ENCODE measurements at places on chromosomes 6 and 20.

- no peak for DNase-seq
Measured at GRCh38 chr6:154301086-154301625, 55.4 kb downstream of the IPCEF1 start.

- no peak for DNase-seq
Measured at GRCh38 chr20:48154040-48154765, 368.9 kb upstream of the SULF2 start.

- no peak for DNase-seq
Measured at GRCh38 chr6:73691512-73691911, 4.5 kb upstream of the CD109 start.

DNA sequence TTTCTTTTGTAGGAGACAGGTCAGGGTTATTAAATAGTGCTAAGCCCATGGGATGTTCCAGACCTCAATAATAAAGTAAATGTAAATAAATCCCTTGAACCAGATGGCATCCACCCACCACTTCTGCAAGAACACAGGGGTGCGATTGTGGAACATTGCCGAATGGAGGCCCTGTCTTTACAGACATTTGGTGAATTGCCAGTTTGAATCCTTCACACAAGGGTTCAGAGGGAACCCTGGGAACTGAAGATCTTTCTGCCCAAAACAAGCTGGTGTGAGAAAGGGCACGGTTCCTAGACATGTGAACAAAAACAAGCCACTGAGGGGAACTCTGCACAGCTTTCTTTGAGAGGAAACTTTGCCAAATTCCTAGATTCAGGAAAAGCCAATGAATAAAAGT is 30.2 kb upstream of the RNF8 start:
- DNase-seq = peak; percentile 52

DNA sequence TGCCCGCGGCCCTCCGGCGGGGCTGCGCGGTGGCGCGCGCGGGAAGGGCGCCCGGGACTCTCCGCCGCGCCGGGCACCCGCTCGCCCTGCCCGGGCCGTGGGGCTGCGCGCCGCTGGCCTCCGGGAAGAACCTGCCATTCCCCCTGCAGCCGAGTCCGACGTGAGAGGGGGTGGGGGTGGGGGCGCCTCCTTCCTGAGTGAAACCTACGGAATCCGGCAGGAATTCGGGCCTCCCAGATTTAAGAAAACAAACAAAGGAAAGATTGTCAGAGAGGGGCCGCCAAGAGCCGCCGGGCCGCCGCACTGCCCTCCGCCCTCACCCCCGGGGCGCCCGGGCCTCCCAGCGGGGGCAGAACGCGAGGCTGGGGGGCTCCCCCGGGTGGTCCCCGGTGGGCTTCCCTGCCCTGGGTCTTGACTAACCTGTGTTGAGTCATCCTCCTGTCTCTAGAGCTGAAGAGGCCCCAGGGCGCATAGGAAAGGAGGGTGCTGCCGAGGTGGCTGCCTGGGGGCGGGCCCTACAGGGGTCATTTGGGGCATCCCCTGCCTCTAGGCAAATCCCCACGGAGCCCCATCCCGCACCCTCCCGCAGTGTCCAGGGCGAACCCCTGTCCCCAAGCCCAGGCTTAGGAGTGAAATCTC is 42.2 kb upstream of the FOXP4 start:
- DNase-seq = no peak

DNA sequence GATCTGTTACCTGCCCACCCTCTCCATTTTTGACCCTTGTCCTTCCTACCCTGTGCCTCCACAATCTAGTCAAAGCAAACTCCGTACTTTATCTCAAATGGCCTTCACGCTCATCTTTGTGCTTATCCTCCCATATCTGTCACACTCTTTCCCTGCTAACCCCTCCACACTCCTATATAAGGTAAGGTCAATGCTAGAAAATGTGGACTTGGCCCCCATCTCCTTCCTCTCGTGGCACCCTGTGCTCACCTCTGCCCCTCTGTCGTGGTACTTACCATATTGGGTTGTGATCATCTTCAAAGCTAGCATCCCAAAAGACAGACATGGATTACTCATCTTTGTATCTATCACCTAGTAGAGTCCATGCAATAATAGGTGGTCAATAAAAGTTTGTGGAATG is 127.6 kb upstream of the FOXQ1 start:
- no peak for DNase-seq

DNA sequence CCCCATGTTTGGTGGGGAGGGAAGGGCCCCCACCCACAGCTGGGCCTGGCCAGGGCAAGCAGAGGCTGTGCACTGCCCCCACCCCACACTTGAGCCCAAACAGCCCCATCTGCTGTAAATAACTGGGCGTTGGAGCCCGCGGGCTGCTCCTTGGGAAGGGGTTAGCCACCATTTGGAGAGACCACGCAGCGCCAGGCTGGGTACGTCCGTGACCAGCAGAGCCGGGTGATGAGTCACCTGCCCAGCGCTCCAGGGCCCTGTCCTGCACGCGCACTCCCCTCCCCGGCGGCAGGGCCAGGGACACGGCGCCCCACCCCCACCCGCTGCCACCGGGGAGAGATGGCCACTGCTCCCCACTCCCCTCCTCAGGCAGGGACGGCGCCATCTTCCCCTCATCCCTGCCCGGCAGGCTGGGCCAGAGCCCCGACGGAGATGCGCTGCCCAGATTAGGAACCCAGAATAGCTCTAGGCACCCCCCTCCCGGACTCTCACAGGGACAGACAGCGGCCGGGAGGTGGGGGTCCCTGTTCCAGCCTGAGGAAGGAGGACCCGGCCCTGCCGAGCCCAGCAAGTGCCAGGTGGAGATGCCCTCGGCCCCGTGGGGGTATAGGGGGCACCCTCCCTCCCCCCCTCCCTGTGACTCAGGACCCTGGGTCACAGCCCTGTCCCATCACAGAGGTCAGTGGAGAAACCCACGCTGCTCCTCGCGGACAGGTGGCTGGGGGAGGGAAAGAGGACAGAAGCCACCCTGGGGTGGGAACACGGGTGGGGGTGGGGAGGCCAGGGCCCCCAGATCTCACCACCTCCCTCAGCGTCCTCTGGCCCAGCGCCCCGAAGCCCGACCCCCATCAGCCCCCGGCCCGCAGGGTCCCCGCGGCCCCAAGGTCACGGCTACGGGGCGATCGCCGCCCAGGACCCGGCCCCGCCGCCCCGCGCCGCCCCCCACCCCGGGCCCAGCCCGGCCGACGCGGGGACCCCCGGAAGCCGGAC is 642 bp downstream of the EEF1A2 start:
- peak; percentile 23 for DNase-seq

DNA sequence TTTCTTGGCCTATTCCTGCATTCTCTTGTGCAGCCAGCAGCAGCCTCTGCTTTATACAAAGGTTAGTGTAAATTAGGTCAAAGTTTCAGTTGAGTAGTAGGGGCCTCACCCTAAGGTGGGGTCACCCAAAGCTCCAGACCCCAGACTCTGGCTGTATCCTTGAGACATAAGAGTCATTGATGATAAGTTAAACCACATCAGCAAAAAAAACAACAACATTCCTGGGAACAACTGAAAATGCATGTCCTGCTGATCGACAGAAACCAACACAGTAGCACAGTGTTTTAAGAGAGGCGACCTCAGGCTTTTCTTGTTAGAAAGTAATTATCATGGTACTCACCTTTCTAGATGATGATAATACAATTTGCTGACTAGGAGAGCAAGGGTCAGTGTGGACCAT is 52.6 kb downstream of the TFAP2A start:
- no peak for DNase-seq

GRCh38 chr6:22025468-22026163 is 271.2 kb downstream of the PRL start:
- peak; percentile 64 for DNase-seq

All from fibroblast of mammary gland (primary cell).